ENCODE measurements at places on chromosomes 12 and 14.
A peak's percentile ranks its signal among the peaks of the same experiment; 100 is the strongest.

DNA sequence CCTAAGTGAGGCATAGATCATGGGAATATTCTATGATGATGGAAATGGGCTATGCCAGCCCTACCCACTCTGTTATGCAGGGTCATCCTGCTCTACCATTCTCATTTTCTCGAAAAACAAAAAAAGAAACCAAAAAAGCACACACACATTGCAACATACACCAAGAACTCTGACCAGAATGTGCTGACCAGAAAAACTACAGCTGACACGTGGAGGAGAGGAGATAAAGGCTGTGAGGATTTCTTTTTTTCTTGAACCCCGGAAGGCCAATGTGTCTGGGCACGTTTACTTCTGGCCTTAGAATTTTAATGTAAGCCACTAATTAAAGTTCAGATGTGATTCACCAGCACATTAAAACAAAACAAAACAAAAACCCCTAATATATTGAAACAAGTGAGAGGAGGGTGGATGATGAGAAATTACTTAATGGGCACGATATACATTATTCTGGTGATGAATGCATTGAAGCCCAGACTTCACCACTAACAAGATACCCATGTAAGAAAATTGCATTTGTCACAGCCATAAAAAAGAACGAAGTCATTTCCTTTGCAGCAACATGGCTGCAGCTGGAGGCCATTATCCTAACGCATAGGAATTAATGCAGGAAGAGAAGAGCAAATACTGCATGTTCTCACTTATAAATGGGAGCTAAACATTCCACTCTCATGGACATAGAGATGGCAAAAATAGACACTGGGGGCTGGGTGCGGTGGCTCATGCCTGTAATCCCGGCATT lies 66.3 kb upstream of the PLEKHG3 start:
- DNase-seq = no peak

GRCh38 chr12:116130431-116130830 lies 147.1 kb downstream of the MED13L start:
- peak; percentile 35 for DNase-seq

GRCh38 chr12:103829092-103829491 lies 11.9 kb downstream of the NT5DC3 start:
- DNase-seq = no peak

GRCh38 chr14:99081156-99081765 lies 190.7 kb downstream of the BCL11B start:
- no peak for DNase-seq

DNA sequence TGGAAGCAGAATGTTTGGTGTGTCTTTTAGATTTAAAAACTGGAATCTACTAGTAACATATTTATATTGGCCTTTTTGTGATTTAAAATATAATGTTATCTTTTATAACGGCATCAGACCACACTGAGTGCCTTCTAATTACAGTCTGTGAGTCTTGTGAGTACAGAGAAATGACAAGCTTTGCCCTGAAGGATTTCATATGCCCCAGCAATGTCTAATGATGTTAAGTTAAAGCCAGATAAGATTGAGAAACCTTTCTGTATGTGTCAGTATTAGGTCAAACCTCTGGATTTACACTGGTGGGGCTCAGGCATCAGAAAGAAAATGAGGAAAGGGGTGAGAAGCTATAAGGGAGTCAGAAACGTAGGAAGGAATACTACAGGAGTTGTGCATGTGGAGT lies 25.2 kb downstream of the PLEKHA5 start:
- no peak for DNase-seq

GRCh38 chr14:93410021-93410420 lies 20.7 kb upstream of the UNC79 start:
- no peak for DNase-seq

- no peak for DNase-seq
Measured at GRCh38 chr12:129193263-129193871, 340.1 kb downstream of the GLT1D1 start.

DNA sequence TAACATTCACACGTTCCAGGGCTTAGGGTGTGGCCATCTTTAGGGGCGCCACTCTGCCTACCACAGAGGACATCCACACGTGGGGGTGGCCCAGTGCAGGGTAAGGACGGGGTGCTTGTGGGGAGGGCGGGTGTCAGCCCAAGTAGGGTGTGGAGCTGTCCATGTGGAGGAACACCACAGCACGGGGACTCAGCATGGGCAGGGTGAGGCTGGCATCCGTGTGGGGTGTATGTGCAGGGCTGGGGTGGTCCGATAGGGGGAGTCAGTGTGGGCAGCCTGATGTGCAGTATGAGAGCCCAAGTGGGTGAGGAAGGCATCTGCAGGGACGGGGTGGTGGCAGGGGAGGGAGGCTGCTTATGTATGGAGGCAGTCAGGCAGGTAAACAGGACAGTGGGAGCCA lies 17.7 kb downstream of the PSMC1 start:
- DNase-seq = no peak

DNA sequence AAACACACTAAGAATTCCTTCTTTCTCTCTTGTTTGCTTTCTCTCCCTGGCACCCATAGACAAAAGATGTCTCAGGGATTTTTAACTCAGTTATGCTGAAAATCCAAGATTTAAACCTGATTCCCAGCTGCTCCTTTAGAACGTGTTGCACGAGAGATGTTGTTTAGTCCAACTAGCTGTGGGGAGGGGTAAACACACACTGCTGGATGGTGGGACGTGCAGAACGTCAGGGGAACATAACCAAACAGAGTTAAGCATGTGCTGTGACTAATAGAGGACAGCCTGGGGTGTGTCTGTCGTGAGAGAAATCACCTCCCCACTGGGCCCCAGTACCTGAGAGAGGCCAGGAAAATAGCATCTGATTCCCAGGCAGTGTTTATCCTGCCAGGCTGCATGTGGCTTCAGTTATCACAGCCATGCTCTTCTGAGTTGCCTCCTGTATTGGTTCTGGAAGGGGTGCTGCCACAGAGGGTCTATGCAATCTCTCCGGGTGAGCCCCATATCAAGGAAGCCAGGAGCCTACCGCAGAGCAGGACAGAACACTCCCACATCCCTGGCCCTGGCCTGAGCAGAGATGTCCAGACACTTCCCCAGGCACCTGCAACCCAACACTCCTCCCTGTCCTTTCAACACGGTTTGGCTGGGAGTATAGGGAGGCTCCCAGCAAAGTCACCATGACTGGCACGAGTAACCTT lies 112.7 kb upstream of the EGLN3 start:
- no peak for DNase-seq

DNA sequence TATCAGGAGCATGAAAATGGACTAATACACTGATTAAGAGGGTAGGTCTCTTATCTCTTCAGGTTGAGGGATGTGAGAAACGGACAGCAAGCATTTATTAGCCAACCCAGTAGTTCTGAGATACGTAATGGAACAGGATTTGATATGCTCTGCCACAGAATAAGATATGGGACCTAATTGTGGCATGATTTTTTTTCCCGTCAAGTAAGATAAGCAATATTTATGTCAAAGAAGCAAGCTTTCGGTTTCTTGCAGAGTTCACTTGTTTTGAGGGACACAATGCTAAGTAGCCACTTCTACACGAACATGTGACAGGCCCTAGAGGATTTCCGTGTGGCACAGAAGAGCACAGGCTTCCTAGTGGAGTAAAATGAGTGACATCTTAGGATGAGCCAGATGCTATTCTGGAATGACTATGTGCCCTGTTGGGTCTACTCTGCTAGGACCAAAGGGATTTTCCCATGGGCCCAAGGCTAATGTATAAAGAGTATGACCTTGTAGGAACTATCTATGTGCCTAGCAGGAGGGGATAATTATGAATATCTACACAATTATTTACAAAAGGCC lies 57.9 kb downstream of the SLC38A1 start:
- DNase-seq = no peak

DNA sequence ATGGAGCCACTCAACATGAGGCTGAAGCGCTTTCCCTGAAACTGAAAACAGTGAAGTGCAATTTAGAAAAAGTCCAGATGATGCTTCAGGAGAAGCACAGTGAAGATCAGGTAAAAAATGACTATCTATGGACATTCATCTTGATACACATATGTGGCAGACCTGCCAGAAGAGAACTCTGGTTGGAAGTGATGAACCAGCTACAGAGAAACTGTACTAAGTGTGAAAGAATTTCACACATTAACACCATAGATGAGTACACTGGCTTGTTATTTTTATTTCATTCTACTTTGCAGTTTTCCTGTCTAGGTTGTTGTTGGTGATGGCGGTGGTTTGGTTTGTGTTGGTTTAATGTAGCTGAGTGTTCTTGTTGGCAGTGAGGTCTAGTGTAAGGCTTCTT lies 174.7 kb downstream of the ESR2 start:
- DNase-seq = no peak

DNA sequence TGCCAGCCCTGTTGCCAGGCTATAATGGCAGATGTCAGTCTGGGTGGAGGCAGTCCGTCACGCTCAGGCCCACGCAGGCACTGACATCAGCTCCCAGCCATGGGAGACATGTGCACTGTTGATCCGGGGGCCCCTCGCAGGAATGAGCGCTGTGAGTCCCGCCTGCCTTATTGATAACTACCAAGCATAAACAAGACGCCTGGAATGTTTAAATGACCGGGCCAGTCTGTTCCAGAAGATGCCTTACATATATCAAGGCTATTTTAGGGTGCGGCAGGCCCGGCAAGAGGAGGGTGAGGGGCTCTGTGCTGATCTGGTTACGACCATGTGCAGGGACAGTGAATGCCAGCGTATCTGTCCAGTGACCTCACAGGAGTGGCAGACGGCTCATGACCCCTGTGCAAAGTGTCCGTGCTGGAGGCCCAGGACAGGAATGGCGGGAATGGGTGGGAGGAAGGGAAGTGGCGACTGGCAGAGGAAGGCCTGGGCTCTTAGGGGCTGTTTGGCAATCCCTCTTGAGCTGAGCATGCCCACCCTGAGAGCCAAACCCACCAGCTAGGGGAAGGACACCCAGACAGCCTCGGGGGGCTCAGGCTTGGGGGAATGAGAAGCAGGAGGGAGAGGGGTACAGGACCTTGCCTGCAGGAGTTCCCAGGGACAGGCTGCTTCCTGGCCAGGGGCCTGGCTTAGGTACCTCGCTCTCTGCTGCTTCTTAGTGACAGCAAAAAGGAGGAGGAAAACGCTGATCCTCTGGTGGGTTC lies 49.3 kb downstream of the DLK1 start:
- no peak for DNase-seq
